HFFc6 (cell line): ENCODE measurements at places on chromosomes 12 and 14. TPM values are rescaled to one million over a fixed set of nuclear protein-coding genes. Genes with fewer than 3 reads are reported as not detected.

The RAPGEF3 gene
- 2.1 TPM in 2 replicates for total RNA-seq

The FLVCR2 gene
- total RNA-seq: 0.27 to 2.7 TPM (median 2.0 TPM) in 3 replicates

The KCNC2 gene
- not detected in 3 replicates for total RNA-seq

The PZP gene
- not detected in 3 replicates for total RNA-seq

The CCDC196 gene
- not detected in 2 replicates for total RNA-seq
